ENCODE measurements at places on chromosomes 1 and 21.

GRCh38 chr1:1020000-1020404 is at the start of gene AGRN:
Gene AGRN, plus strand, starts transcription at chr1:1020120. Its CDS starts 53 bp downstream, at chr1:1020173.
- no peak for DNase-seq

DNA sequence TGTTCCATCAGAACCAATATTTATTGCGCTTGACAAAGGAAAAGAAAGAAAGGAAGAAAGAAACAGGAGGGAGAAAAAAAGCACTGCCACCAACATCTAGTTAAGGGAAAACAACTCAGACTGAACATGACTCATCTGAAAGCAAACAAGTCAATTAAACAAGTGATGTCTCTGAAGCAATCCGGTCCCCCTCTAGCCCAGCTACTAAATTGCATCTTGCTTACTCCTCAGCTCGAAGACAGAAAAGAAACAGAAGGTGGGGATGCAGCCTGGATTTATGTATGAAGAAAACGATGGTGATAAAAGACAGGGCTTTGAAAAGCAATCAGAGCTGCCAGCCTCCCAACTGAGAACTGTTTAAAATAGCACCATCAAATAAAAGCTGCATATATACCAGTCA is 188.2 kb downstream of the OMA1 start:
- DNase-seq = no peak

DNA sequence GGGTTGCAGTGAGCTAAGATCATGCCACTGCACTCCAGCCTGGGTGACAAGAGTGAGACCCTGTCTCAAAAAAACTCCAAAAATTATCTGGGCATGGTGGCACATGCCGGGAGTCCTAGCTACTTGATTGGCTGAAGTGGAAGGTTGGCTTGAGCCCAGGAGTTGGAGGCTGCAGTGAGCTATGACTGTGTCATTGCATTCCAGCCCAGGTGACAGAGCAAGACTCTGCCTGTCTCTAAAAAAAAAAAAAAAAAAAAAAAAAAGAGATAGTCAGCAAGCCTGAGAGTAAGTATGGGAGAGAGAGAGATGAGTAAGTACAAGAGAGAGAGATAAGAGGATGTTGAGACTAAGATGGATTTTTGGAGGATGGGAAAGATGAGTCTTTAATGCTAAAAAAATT is 180.8 kb upstream of the CACYBP start:
- no peak for DNase-seq

DNA sequence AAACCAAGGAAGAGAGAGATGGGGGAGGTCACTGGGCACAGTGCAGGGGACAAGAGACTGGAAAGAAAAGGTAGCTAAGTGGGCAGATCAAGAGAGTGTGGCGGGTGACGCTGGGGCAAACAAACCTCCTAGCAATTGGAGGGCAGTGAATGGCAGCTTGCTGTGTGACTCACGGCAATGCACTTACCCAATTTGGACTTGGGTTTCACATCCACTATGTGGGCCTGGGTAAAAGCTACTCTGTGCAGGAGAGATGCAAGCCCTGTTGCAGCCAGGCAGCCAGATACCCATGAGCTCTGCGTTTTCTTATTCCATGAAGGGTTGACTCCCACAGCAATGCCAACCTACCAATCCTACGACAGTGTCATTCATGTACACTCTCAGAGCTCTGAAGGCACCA is 9.5 kb downstream of the PLXNA2 start:
- no peak for DNase-seq

GRCh38 chr1:23913212-23913880 is at the start of gene CNR2:
Gene CNR2, minus strand, starts transcription at chr1:23913362. Its CDS starts 37,745 bp downstream, at chr1:23875617.
- no peak for DNase-seq

DNA sequence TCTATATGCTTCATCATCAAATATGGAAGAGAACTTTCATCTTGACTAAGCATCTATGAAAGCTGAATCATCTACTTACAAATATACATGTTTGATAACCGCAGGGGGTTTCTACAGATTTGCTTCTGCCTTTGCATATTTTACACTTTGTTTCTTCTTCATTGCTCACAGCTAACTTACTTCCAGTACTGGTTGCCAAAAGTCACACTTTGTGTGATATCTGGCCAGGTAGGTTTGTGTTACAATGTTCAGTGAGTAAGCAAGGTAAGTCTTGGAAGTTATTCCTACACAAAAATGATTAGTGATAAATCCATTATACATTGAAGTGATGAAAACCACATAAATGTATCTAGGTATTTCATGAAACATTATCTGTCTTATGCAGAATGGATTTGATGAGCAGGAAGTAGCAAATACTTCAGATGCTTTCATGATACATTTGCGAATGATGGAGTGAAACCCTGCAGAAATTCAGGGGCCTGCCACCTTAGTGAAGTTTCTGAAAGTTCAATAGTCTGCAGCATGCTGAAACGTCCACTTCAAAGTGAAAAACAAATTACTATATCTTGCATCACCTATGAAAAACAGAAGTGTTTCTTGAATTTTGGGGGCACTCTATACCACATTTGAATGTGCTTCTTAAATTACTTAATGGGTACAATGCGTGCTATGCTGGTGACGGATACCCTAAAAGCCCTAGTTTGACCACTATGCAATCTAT is 187.3 kb downstream of the ATP6V1G3 start:
- no peak for DNase-seq

- no peak for DNase-seq
Measured at GRCh38 chr1:112393631-112393974, 2.4 kb upstream of the CTTNBP2NL start.

DNA sequence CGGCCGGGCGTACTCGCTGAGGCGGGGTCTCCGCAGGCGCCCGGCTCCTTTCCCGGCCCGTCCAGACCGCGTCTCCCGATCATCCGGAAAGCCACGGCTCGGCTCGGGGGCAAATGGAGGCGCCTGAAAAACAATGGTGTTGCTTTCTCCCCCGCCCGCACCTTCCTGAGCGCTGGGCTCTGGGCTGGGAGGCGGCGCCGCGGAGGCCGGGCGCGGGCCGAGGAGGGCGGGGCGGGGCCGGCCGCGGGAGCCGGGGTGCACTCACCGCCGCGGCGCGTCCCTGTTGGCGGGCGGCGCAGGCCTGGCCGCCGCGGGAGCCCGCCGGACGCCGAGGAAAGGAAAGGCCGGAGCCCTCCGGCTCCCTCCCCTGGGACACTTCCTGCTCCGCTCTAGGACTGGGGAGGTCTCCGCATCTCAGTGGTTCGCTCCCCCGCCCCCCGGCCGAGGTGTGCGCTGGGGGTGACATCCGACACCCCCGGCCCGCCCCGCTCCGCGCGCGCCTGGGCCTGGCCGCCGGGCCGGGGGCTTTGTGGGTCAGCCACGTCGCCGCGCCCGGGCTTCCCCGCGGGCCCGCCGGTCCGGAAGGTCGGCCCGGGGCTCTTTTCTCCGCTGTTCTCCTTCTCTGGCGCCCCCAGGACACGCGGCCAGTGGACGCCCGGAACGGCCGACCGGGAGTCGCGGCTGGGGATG is at the start of gene ZNF496:
Gene ZNF496 (minus strand): TSS at position 343 of the 690 bp plus-strand sequence. CDS start 2,289 bp downstream, outside the sequence.
- peak; percentile 31 for DNase-seq

- no peak for DNase-seq
Measured at GRCh38 chr1:29324771-29325351, 88.5 kb downstream of the PTPRU start.

DNA sequence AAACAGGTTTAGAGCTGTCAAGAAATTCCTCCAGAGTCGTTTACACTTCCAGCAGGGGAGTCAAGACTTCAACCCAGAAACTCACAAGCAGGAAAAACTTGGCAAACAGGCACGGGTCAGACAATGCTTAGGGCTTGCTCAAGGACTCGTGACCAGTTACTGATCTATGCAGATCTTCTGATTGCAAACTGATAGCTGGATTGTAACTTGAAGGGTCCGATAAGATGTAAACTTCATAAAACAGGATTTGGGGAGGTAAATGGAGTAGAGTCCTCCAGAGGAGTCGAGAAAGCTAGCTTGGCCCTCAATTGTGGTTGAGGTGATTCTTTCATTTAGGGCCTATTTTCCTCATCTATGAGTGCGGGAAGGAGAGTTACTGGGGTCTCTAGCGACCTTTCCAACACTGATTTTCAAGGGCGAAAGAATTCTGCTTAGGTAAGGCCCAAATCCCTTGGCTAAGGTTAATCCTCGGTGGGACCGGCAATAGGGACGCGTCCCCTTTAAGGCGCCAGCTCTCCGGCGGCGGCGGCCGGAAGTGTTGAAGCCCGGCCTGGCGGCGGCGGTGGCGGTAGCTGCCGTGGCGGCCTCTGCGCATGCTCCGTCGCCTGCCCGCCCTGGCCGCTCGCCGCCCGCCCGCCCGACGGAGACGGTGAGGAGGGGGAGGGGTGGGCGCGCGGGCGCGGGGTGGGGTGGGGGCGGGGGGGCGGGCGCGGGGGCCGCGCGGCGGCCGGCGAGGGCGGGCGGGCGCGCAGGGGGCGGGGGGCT is at the start of gene GMEB1:
Gene GMEB1 (plus strand): TSS at position 594 of the 765 bp plus-strand sequence. CDS start 14,829 bp downstream, outside the sequence.
- DNase-seq = peak; percentile 79

GRCh38 chr1:202144402-202145067 is at the start of gene ARL8A:
Gene ARL8A, minus strand, starts transcription at chr1:202144737. Its CDS starts 165 bp downstream, at chr1:202144572.
- peak; percentile 53 for DNase-seq

DNA sequence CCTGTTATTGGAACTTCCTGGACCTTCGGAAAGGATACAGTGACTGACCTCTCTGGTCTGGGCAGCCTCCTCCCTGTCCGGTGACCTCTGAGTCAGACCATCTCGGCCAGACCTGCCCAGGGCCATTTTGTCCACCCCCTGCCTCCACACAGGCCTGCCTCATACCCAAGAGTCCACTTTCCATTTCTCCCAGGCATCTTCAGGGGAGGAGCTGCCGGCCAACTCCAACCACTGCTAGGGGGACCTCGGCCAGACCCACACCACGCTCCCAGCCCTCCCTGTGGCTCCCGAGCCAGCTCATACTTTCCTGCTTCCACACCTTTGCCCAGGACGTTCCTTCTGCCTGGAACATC is 29.5 kb upstream of the RUNX3 start:
- DNase-seq = no peak

DNA sequence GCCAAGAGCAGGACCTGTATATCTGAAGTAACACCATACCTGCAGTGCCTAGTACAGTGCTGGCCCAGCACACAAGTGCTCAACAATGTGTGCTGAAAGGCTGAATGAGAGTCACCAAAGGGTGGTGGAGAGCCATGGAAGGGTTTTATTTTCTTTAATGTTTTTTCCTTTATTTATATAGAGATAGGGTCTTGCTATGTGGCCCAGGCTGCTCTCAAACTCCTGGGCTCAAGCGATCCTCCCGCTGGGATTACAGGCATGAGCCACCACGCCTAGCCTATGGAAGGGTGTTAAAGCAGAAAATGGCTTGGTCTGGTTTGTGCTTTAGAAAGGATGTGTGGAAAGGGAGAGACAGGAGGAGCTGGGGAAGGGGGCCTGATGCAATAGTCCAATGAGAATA is 13.3 kb upstream of the TTC39A start:
- DNase-seq = no peak

GRCh38 chr1:199854686-199855321 is 172.7 kb upstream of the NR5A2 start:
- DNase-seq = no peak

DNA sequence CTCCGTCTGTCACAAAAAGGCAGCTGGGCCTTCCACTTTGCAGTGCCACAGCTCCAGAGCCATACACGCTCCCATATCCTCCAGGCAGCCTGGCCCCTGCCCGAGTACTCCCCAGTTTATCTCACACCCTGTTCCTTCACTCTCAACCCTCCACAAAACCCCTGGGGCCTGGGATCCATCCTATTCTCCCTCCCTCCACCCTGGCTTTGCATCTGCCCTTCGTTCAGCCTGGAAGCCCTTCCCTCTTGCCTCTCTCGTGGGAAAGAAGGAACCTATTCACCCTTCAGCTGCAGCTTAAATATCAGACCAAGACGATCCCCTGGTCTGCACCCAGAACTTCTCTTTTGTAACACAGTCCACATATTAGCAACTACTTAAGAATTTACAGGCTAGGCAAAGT is 56.7 kb downstream of the CAMK2N1 start:
- no peak for DNase-seq

DNA sequence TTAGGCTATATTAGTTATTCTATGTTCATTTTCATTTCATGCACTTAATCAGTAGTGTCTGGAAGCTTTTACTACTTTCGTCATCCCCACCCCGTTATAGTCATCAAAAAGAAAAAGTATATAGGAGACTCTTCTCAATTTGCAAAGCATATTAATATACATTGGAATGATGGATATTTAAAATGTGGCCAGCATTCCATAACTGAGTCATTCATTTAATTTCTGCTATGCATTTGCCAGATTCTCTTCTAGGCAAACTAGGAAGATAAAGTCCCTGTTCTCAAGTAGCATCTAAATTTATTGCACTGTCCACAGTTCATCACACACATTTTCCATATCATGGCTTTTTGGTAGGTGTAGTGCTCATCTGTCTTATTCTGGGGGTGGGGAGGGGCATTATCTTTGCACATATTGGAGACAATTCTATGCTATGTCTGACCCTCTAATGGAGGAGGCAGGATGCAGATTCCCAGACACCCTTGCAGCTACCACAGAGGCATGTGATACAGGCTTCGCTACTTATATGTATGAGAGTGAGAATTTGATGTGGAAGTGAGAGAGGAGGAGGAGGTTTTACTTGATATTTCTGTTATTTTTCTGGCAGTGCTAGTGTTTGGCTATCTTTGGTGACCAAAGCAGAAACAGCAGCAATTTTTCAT is 125.8 kb downstream of the CTH start:
- no peak for DNase-seq

DNA sequence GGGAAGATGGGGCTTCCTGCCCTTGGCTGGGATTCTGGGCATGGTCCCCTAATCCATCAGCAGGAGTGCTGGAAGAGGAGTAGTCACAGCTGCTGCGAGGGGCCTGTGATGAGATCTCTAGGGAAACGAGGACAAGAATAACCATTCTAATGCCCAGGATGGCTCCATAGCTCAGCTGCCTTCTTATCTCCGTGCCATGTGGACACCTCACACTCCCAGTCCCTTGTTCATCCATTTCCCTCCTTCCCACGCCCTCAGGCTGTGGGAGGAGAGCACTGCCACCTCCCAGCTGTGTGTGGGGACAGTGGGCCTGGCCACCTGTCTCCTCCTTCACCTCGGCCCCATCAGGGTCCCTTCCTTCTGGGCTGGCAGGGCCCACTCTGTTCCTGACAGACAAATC is 16.1 kb upstream of the ETV3 start:
- DNase-seq = no peak

GRCh38 chr1:115665319-115666096 is 23.7 kb downstream of the VANGL1 start:
- DNase-seq = no peak

GRCh38 chr1:202599669-202600431 is 110.4 kb downstream of the SYT2 start:
- peak; percentile 8 for DNase-seq

GRCh38 chr1:228338521-228339051 is 68.0 kb downstream of the TRIM11 start:
- no peak for DNase-seq

DNA sequence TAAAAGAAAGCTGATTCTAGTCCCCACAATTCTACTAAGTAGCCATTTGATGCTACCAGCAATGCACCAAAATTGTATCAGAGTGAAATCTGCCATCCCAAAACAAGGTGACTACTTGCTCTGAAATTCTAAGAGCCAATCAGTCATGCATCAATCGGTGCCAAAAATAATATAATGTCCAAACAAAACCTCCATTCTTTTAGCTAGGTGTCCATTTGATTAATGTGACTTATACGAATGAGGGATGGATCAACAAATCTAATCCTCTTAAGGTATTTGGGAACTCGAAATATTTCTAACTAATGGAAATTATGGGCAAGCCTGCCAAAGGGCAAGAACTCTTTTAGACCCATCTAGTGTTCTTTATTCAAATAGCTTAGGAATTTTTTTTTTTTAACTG is 66.4 kb upstream of the NEK2 start:
- no peak for DNase-seq
